ENCODE measurements at places on chromosomes 1 and 21. TPM values are rescaled to one million over a fixed set of nuclear protein-coding genes. Genes with fewer than 3 reads are reported as not detected.
A peak's percentile ranks its signal among the peaks of the same experiment; 100 is the strongest.

DNA sequence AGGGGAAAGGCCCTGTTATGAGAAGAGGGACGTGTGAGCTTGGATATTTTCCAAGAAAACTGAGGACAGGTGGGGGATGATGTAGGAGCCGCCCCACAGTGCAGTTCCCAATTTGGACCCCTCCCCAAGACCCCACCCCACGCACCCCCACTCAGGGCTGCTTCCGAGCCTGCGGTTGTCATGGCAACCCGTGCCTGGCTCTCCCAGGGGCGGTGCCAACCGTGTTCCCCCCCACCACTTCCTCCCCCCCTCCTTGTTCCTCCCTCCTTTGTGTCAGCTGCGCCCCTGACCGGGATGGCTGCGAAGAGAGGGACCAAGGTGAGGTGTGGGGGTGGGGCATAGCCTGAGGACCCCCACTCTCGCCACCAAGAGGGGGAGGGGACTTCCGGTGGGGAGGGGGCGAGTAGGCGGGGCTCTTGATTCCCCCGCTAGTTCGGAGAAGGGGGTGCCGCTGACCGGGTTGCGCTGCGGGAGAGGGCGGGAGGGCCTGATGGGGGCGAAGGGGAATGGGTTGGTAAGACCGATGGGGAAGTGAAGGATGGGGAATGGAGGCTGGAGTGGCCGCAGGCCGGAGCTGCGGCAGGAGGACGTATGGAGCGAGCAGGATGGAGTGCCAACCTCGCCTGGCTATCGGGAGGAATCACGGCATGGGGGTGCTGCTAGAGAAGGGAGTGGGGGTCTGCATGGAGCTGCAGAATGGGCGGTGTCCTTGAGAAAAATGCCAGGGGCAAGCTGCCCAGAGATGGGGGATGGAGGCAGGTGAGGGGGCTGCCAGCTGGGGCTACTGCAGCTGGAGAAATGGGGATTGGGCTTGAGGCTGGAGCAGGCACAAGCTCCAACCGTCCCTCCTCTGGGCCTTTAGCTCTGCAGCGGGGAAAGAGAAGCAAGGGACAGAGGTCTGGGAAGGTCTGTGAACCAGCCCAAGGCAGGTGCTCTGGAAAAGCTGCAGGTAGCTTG is 953 bp downstream of the TRIM46 start:
- DNase-seq = peak; percentile 45

Gene PLXNA2
- total RNA-seq = 5.4 TPM

- peak; percentile 61 for DNase-seq
These were observed 6.0 kb upstream of the LINGO4 start for GRCh38 chr1:151811181-151811580.

DNA sequence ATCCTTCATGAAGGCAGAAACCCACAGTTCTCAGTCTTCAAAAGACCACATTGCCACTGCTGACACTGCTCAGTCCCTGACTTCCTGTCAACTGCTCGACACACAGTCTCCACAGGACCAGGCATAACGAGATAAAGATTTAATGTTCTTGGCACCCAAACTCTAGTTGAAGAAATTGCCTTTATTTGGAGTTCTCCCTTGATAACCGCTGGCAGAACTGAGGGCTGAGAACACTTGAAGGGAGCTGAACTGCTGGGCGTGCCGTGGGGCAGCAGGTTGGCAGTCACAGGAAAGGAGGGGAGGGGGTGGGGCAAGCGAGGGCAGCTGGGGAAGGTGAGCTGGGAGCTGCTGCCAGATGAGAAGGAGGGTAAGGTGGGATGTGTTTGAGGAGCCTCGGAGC is 15.9 kb downstream of the HENMT1 start:
- DNase-seq = no peak

- DNase-seq = no peak
These were observed 1967.6 kb downstream of the MRPL39 start for GRCh38 chr21:23639721-23640120.

Gene HHAT
- 1.9 TPM for total RNA-seq

GRCh38 chr1:64917328-64917861 is 49.0 kb downstream of the JAK1 start:
- peak; percentile 96 for DNase-seq

GRCh38 chr1:230771773-230772354 is 24.7 kb downstream of the CAPN9 start:
- DNase-seq = no peak

GRCh38 chr1:68217060-68217554 is 15.2 kb downstream of the WLS start:
- no peak for DNase-seq

Gene GBP3
- 59.9 TPM for total RNA-seq

Gene PUM1
- 63.4 TPM for total RNA-seq

Gene PADI4
- total RNA-seq = not detected

GRCh38 chr1:5404412-5405203 is 587.6 kb downstream of the NPHP4 start:
- DNase-seq = no peak

DNA sequence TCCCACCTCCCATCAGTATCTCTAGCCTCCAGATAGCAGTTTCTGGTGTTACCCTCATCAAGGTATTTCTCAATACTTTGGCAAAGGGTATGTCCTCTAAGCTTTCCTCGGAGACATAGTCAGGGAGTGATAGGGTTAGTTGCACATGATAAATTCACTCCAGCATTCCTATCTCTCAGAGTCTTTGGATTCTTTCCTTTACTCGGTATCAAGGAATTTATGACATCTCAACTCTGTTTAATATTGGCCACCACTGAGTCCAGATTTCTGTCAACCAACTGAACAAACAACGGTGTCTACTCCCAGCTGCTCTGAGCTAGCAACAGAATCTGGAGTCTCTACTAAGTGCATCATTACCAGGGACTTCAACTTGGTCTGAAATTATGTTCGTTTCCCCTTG is 233.4 kb downstream of the TM2D1 start:
- DNase-seq = no peak

Gene TCHHL1
- not detected for total RNA-seq

GRCh38 chr1:186456729-186457255 is 4.1 kb downstream of the PDC start:
- no peak for DNase-seq

DNA sequence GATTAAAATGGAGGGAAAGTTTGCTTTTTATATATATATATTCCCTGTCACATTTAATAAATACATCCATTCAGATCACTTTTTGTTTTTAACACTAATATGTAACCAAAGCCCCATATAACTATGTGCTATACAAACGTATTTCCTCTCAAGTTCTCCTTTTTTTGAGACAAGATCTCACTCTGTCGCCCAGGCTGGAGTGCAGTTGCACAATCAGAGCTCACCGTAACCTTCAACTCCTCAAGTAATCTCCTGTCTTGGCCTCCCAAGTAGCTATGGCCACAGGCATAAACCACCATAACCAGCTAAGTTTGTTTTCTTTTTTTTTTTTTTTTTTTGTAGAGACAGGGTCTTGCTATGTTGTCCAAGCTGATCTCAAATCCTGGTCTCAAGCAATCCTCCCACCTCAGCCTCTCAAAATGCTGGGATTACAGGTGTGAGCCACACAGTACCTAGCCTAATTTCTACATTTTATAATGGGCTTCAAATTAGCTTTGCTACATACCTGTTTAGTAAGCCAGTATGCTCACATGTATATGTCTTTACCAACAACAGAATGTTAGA is 120.0 kb downstream of the TGFBR3 start:
- no peak for DNase-seq

DNA sequence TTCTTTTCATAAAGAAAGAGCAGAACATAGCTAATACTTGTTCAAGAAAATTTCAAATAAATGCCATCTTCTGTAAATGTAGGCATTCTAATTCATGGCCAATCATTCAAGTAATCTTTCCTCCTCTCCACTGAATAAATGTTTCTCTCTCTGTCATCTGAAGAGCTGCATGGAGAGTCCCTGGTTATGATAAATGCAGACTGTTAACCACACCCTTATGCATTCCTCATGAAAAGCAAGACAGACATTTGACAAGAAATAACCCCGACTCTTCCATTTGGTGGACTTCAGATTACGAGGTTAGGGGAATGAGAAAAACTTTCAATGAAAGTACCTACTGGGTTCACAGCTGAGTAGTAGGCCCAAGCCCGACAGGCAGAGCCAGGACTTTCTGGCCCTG is 44.7 kb upstream of the SLC19A2 start:
- DNase-seq = no peak

DNA sequence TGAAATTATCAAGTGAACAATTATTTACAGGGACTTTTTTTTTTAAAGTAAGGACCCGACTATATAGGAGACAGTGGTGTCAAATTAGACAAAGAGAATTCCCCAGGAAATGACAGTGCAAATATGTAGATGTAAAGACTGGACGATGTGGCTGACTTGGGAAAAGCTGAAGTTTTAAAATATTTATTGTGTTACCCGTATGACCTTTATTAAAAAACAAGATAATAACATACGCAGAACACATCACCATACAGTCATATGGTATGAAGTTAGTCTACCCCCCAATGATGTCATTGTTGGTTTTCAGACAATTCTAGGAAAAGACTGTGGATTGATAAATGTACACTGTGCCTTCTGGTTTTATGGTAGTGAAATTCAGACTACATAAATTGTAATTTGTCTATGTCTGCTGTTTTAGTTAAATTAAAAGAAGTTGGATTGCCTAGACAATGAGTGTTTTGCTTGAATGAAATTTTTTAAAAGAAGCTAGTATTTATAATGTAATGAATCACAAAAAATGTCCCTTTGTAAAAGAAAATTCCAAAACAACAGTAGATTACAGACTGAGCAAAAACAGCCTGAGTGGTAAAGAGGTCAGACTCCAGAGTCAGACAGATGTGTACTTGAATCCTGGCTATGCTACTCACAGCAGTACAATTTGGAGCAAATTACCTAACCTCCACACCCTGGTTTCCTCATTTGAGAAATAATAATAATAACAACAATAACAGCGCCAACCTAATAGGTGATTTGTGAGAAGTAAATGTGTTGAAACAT is 15.5 kb upstream of the PDC start:
- DNase-seq = peak; percentile 52

- peak; percentile 82 for DNase-seq
These were observed 618 bp downstream of the SH3BGR start for GRCh38 chr21:39452207-39452969.

- no peak for DNase-seq
These were observed 10.4 kb downstream of the IFI44L start for GRCh38 chr1:78630600-78630999.

DNA sequence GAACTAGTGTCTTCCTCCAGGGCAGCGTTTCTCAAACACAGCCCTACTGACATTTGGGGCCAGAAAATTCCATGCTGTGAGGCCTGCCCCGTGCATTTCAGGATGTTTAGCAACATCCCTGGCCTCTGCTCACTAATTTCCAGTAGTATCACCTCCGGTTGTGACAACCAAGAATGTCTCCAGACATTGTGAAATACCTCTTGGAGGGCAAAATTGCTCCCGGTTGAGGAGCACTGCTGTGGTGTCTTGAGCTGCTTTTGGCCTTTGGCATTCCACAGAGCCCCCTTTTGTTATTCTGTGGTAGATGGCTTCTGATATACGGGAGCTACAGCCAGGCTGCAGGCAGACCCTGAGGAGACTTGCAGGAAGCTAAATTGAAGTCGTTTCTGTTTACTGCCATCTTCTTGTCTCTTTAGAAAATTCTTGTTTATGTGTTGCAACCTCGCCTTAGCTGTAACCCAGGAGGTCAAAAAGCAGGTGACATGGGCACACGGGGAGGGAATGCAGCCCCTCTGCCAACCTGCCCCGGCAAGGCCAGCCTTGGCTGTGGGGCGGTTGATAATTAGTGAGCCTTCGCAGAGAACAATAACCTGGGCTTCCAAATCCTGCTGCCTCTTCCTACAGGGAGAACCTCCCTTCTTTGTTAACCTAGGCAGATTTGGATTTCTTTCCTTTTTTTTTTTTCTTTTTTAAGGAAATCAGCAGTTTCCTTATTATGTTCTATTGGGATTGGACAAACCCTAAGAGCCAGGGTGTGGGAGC is 74.7 kb upstream of the AKT3 start:
- DNase-seq = peak; percentile 73

DNA sequence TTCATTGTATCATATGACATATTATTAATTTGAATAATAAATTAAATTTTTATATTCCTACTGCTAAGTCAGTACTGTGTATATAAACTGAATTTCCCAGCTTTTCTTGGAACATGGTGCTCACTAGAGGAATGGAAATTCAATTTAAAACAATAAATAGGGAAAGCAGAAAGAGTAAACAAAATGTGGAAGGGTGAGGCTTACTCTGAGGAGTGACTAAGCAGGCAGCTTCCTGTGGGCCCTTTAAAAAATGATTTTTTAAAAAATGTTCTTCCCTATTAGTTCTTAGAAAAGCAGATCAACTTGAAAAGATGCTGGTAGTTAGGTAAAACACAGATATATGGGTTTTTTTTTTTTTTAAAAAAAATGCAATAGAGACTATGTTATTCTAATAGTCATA is 49.5 kb upstream of the S1PR1 start:
- DNase-seq = peak; percentile 43

Gene MTF2
- total RNA-seq = 14.1 TPM

Gene FAM72C
- total RNA-seq = not detected

- DNase-seq = peak; percentile 1
These were observed 125.1 kb downstream of the GIPC2 start for GRCh38 chr1:78170859-78171258.

DNA sequence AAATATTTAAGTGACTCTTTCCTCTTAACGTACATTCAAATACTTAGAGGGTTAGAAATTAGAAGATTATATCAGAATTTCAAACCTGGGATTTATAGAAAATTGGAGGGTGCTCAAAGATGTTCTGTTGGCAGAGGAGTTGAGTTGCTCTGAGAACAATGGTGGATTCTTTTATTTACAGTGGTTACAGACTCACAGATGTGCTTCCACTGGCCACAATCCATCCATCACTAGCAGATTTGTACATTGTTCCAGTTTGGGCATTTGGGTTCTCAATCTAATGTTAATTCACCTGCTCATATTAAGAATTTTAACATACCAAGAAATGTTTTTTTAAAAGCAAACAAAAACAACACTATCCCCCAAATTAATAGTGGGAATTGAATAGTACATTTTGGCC is 23.5 kb downstream of the DNAJC6 start:
- no peak for DNase-seq

DNA sequence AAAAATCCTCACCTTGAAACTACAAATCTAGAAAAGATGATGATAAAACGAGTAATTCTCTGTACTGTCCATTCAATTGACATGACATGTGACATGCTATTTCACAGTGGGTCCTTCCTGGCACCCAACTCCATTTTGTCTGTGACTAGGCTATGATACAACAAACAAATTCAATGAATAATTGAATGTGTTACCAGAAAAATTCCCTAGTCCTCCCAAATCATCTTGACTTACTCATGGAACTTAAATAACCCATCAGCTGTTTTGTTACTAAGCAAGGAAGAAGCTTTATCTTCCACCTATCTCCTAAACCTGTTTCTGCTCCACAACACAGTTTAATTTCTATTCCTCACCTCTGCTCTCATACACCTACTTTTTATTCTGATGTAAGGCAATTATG is 30.4 kb downstream of the B3GALNT2 start:
- DNase-seq = peak; percentile 38

- peak; percentile 57 for DNase-seq
These were observed 2.6 kb downstream of the INPP5B start for GRCh38 chr1:37944086-37944763.

- no peak for DNase-seq
These were observed 24.8 kb upstream of the ZMYM4 start for GRCh38 chr1:35243691-35244090.

Gene SPRR1A
- total RNA-seq = not detected

- no peak for DNase-seq
These were observed 58.3 kb downstream of the KIF21B start for GRCh38 chr1:200965111-200965805.

GRCh38 chr1:23118957-23119792 is 49.5 kb downstream of the LUZP1 start:
- peak; percentile 55 for DNase-seq

Gene MEF2D
- total RNA-seq = 22.3 TPM

Gene SHISAL2A
- total RNA-seq = not detected

- peak; percentile 96 for DNase-seq
These were observed 53.3 kb downstream of the NENF start for GRCh38 chr1:212485913-212486618.

Gene TRIM67
- not detected for total RNA-seq
